Activated naive CD4-positive, alpha-beta T cell (primary cell): ENCODE measurements at places on chromosomes 2 and 18.

GRCh38 chr2:88329815-88330603 is 122.5 kb downstream of the FOXI3 start:
- no peak for DNase-seq

DNA sequence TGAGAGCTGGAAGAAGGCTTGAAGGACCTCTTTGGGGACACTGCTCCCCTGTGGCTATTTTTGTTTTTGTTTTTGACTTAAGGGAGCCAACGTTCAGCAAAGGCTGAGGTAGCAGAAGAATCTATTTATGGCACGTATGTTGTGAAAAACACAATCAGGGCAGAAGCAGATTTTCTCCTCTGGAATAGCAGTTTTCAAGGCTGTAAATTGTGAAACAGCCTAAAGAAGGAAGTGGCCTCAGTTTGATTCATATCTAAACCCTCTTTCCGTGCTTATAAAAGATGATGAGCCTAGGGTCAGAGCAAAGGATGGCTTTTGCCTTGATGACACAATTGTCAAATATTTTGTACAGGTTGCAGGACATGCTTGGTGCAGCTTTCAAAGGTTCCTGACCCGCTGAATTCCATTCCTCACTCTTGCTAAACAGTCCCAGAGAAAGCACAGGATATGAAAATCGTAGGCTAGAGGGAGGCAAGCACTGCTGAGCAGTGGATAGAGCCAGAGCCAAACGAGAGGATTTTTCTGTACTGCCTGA is 106.2 kb upstream of the DLX2 start:
- DNase-seq = no peak

DNA sequence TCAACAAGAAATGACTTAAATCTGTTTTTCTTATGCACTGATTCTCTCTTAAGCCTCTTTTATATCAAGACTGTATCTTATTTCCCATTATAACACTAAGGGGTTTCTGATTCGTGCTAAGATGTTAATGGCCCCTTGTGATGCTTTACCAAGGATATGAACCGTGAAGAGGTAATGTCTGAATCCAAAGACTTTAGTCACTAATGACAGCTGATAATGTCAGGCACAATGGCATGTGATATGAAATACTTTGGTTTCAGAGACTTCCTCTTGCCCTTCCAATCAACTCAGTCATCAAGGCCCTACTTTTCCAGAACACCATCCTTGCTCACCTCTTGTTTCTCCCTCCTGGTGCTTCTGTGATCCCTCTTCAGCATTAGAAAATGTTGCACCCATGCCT is 262.8 kb downstream of the KCNE4 start:
- no peak for DNase-seq

DNA sequence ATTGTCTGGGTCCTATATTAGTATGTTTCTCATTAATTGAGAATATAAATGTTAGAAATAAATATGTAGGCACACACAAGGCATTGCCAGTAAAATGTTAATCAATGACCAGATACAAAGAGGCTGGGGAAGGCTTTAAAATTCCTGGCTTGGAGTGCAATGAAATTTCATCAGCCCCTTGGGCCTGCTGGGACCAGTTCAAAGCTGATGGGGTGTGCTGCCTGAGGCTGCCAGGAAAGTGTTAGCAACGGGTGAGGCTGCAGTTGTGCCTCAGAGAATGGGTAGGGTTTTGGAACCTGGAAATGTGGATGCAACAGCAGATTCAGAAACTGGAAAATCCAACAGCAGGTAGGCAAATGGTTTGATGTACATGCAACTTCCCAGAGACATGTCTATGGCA is 68.9 kb downstream of the DIPK1C start:
- DNase-seq = no peak
